ENCODE measurements at places on chromosomes 6 and 20.

- DNase-seq, result no peak
Measured at GRCh38 chr20:1637755-1638154, 17.9 kb upstream of the SIRPB1 start.

GRCh38 chr6:15987569-15987968 lies 141.3 kb upstream of the MYLIP start:
- no peak for DNase-seq

- no peak for DNase-seq
Measured at GRCh38 chr20:48463096-48463720, 364.6 kb downstream of the PREX1 start.

GRCh38 chr6:115319823-115320222 lies 740.9 kb downstream of the FRK start:
- no peak for DNase-seq

GRCh38 chr6:27873021-27873940 lies 38.9 kb downstream of the OR2B2 start:
- peak; percentile 85 for DNase-seq

DNA sequence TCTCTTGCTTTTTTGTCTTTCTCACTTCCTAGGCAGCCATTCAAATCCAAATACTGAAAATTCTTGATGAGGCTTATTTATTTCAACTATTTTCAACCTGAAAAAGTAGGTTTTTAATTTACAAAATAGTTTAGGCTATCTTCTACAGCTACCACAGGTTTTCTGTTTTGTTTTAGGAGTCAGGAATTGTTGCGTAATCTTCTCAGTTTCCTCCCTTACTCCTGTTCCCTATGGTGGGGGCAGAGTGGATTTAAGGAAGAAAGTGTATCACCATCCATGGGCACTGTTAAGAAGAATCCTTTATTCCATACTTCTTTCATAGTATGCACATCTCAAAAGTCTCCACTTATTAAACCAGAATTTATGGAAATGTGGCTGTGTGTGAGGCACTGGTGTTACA lies 182.4 kb downstream of the KHDC1L start:
- no peak for DNase-seq

GRCh38 chr20:51563486-51564332 lies 21.2 kb upstream of the NFATC2 start:
- DNase-seq, result peak; percentile 57

DNA sequence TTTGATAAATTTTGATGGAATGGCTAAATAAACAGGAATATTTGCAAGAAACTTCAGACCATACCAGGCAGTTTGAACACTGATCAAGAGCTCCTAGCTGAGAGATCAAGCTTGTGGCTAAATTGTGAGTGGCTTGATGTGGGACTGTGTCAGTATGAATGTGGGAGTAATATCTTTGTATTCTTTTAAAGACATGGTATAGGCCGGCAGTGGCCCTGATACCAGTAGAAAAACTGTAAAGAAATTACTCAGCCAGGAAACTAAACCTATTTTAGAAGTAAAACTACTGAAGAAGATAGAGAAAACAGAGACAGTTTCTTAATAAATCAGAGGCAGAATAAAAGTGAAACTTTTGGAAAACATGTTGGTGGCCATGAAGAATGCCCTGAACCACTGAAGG lies 608.4 kb upstream of the SYNCRIP start:
- no peak for DNase-seq

DNA sequence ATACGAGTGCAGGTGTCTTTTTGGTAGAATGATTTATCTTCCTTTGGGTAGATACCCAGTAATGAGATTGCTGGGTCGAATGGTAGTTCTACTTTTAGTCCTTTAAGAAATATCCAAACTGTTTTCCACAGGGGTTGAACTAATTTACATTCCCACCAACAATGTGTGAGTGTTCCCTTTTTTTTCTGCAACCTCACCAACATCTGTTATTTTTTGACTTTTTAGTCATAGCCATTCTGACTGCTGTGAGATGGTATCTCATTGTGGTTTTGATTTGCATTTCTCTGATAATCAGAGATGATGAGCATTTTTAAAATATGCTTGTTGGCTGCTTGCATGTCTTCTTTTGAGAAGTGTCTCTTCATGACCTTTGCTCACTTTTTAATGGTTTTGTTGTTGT lies 1.9 kb upstream of the ZNF831 start:
- no peak for DNase-seq

DNA sequence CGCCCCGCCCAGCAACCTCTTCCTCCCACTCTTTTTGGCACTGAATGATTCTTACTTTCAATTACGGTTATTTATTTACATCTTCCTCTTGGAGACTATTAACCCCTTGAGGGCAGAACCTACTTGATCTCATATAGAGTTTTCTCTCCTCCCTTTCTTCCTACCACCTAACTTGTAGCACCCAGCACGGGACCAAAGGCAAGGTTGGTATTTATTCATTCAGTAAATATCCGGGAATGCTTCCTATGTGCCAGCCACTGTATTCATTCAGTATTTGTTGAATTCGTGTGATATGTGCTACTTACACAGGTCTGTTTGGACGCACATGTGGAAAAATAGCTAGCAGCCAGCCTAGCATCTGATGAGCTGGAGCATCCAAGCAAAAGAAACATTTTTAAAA lies 1.3 kb upstream of the CNKSR3 start:
- no peak for DNase-seq

GRCh38 chr20:58480551-58481336 lies 34.5 kb downstream of the APCDD1L start:
- no peak for DNase-seq

DNA sequence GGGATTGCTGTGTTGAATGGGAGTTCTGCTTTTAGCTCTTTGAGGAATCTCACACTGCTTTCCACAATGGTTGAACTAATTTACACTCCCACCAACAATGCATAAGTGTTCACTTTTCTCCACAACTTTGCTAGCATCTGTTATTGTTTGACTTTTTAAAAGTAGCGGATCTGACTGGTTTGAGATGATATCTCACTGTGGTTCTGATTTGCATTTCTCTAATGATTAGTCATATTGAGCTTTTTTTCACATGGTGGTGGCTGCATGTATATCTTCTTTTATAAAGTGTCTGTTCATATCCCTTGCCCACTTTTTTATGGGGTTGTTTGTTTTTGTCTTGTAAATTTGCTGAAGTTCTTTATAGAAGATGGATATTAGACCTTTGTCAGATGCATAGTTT lies 588.3 kb upstream of the ADGRB3 start:
- DNase-seq, result no peak

DNA sequence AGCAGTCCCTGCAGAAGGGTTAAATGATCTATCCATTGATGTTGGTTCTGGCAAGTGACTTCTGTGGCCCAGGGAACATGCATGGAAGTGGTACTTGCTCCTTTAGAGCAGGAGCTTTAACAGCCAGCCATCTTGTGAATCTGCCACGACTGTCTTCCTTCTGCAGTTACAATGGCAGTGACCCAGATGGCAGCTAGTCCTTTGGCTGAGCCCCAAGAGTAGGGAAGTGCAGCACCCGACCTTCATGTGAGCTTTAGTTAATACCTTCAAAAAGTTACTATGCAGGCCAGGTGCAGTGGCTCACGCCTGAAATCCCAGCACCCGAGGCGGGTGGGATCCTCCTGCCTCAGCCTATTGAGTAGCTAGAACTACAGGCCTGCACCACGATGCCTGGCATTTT lies 66.4 kb downstream of the POPDC3 start:
- DNase-seq, result no peak

DNA sequence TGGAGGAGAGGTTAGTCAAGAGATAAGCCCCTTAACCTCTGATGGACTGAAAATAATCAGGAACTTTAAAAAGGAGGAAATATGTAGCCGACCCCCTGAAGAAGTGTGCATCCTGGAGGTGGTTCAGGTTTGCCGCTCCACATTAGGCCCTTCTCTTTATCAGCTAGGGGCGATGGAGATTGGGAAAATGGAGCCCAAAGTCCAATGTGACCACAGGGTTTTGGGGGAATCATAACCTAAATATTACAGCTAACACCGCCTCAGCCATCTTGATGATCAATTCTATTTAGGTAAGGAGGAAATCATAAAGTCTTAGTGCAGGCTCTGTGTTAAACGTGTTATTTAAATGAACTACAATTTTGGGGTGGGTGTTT lies 1.2 kb downstream of the OGFRL1 start:
- no peak for DNase-seq

GRCh38 chr6:52622810-52623209 lies 46.0 kb upstream of the TRAM2 start:
- no peak for DNase-seq

- DNase-seq, result no peak
Measured at GRCh38 chr6:105321207-105321606, 81.7 kb downstream of the PREP start.

- no peak for DNase-seq
Measured at GRCh38 chr20:45776931-45777330, 14.8 kb downstream of the WFDC3 start.

Measured in liver (tissue), 10 donors.